Mucosa of descending colon (tissue), 3 donors: ENCODE measurements at places on chromosomes 7 and 10.

GRCh38 chr7:133530682-133531081 lies 277.8 kb downstream of the EXOC4 start:
- DNase-seq, result no peak

DNA sequence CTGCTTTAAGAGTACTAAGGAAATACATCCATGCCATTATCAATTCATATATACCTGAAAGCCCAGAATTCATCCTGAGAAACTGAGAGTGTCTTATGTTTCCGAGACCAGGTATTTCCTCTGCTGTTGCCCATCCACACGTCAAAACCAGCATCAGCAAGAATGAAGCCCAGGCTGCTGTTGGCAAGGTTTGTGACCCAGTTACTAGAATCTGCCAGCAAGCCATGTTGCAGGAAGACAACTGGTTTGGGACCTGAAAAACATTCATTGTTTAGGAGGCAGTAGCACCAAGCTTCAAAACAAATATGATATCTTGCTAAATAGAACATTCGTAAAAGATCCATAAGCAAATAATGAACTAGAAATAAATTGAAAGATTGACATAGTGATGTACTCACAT lies 21.0 kb upstream of the CH25H start:
- DNase-seq, result no peak

- peak; percentile 36 for DNase-seq
These were observed 45.1 kb downstream of the DPY19L1 start for GRCh38 chr7:34991938-34992840.

DNA sequence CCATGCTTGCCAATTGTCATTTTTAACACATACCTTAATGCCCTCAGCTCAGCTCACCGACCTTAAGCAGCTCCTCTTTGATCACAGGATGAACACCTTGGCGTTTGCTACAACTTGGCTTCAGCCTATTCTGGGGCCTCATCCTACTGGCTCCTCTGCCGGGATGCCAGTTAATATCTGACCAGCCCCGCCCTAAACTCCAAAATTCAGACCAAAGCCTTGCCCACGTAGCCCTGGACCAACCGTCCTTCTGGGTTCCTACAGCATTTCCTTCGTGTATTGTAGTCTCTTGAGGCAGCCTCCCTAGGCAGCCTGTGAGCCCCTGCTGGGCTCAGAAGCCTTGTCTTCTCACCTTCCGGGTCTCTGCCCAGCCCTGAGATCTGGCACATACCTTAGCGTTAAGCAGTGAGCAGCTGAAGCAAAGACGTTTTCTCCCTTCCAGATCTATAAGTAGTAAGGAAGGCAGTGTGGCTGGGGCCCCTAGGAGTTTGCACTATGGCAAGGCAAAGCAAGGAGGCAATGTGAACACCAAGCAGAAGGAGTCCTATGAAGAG lies 836 bp downstream of the ENO4 start:
- no peak for DNase-seq

GRCh38 chr10:49191349-49191748 lies 3.2 kb upstream of the TMEM273 start:
- DNase-seq, result no peak

DNA sequence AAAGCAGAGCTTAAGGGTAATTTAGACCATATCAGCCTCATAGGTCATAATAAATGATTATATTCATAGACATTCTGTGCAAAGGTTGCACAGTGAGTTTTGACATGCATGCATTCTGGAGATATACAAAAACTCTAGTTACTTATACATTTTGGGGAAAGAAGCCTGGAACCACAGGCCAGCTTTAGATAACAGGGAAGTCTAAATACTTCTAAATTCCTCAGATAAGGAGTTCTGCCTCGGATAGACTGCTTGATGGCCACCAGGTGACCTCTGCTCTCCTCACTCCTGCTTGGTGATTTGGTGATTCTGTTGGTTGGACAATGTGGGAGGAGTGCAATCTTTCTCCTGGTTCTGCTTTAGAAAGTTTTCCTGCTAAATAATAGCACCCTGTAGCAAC lies 77.9 kb downstream of the SGMS1 start:
- DNase-seq, result no peak

GRCh38 chr7:130844811-130845580 lies 111.0 kb upstream of the KLF14 start:
- DNase-seq, result no peak
